Stimulated activated CD8-positive, alpha-beta memory T cell treated with anti-CD3 and anti-CD28 coated beads, Interleukin-2, amount 100 ng/mL, for 1 hour (primary cell): ENCODE measurements at places on chromosomes 1 and 21.

- DNase-seq, result no peak
Measured at GRCh38 chr1:226995365-226996332, 55.6 kb downstream of the COQ8A start.

DNA sequence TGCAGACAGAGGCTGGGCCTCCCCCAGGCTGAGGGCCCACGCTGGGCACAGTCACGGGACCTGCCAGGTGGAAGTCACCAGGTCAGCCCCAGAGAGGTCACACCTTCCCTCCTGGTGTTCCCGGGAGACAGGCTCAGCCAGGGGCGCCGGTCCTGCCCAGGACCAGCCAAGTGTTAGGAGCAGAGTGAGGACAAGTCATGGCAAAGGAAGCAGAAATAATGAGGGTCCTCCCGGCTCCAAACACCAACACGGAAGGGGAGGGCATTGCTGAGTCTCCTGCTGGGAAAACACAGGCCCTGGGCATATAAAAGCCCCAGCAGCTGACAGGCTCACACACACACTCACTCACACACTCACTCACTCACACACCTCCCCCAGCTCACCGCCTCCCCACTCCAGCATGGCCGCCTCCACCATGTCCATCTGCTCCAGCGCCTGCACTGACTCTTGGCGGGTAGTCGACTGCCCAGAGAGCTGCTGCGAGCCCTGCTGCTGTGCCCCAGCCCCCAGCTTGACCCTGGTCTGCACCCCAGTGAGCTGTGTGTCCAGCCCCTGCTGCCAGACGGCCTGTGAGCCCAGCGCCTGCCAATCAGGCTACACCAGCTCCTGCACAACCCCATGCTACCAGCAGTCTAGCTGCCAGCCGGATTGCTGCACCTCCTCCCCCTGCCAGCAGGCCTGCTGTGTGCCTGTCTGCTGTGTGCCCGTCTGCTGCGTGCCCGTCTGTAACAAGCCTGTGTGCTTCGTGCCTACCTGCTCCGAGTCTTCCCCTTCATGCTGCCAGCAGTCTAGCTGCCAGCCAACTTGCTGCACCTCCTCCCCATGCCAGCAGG is at the start of gene KRTAP10-10:
KRTAP10-10 (plus strand) TSS at position 339 of the 833 bp plus-strand sequence; CDS start at position 401, 62 bp downstream.
- DNase-seq, result no peak

DNA sequence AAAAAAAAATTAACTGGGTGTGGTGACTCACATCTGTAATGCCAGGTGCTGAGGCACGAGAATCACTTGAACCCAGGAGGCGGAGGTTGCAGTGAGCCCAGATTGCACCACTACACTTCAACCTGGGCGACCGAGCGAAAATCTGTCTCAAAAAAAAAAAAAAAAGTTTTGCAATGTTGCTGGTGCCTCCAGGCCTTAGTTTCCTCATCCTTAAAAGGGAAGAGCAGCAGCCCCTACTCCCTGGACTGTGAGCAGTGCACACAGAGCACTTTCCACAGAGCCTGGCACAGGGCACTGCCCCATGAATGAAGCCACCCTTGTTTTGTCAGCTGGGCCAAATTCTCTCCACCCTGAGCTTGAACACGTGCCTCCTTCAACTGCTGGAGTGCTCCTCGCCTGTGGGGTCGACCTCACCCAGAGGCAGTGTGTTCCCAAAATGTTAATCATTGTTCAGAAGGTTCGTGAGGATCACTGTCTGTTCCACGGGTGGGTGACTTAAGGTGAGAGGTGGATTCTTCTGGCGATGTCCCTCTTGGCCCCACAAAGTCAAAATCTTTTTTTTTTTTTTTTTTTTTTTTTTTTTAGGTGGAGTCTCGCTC is 152.1 kb upstream of the TMEM51 start:
- no peak for DNase-seq

- no peak for DNase-seq
Measured at GRCh38 chr1:229758101-229759036, 132.3 kb downstream of the URB2 start.

DNA sequence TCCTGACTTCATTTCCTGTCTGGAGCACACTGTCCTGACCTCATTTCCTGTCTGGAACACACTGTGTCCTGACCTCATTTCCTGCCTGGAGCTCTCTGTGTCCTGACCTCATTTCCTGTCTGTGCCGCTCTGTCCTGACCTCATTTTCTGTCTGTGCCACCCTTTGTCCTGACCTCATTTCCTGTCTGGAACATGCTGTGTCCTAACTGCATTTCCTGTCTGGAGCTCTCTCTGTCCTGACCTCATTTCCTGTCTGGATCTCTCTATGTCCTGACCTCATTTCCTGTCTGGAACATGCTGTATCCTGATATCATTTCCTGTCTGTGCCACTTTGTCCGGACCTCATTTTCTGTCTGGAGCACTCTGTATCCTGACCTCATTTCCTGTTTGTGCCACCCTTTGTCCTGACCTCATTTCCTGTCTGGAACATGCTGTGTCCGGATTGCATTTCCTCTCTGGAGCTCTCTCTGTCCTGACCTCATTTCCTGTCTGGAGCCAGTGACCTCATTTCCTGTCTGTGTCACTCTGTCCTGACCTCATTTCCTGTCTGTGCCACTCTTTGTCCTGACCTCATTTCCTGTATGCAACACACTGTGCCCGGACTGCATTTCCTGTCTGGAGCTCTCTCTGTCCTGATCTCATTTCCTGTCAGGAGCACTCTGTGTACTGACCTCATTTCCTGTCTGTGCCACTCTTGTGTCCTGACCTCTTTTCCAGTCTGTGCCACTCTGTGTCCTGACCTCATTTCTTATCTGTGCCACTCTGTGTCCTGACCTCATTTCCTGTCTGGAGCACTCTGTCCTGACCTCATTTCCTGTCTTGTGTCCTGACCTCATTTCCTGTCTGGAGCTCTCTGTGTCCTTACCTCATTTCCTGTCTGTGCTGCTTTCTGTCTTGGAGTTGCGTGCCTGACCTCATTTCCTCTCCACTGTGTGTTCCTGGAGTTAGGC is 27.6 kb downstream of the SKI start:
- peak; percentile 49 for DNase-seq

- DNase-seq, result no peak
Measured at GRCh38 chr1:30745834-30746208, 11.8 kb downstream of the LAPTM5 start.

- no peak for DNase-seq
Measured at GRCh38 chr1:180167721-180168467, 13.2 kb downstream of the QSOX1 start.

- no peak for DNase-seq
Measured at GRCh38 chr1:245213066-245213831, 58.5 kb downstream of the KIF26B start.

- DNase-seq, result no peak
Measured at GRCh38 chr1:205595435-205595834, 36.4 kb downstream of the ELK4 start.

DNA sequence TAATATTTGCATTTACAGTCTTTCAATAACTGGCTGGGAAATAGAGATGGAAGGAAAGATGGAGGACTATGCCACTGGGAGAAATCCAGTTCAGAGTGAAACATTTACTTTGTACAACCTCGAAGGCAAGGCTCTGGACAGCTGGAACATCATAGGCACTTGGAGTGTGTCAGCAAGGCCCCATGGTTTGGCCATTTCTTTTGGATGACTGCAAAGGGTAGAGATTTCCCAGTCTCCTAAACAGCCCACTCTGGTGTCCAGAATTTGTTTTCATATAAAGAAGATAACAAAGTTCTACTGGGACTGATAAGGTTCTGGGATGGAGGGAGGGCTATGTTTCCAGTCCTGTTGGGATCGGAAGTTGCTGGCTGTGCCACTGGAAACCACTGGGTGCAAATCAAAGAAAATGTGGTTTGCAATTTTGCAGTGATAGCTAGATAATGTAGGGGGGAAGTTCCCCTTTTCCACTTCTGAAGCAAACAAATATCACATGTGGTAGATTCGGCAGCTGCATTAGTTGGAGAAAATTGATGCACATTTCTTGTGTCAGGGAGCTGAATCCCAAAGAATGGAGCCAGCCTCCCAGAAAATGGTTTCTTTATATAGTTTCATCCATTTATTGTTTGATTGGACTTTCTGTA is 16.2 kb downstream of the KCND3 start:
- DNase-seq, result no peak
